ENCODE measurements at places on chromosomes 3 and 15. TPM values are rescaled to one million over a fixed set of nuclear protein-coding genes. Genes with fewer than 3 reads are reported as not detected.
A peak's percentile ranks its signal among the peaks of the same experiment; 100 is the strongest.

DNA sequence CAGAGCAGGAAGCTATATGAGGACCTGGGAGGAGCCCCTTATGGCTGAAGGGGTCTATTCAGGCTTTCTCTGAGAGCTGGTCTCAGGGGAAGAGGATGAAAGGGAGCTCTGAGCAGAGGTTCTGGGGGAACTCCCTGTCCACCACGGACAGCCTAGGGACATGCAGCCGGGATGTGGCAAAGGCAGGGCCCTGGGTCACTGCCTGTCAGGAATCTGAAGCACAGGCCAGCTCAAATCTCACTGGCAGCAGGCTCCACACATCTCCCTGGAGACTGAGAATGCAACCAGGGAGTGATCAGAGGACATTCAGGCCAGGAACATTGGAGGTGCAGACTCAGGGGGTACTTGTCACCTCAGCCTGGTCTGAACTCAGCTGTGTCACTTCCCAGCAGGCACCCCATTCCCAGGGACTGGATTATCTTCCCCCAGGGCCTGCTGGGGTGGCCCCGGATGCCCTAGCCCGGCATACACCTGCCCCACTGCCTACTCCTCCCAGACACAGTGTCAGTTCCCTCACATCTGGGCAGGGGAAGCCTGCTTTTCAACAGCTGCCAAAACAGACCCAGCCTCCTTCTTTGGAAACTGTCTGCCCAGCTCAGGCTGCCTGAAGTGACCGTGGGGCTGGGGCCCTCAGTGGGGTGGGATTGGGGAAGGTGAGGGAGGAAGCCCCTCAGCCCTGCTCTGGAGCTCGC, 18.3 kb upstream of the SEMA3F start:
- H3K36me3 ChIP-seq, result no peaks in the 10 kb centered on the region
- no peaks in the 10 kb centered on the region for H3K27me3 ChIP-seq
- H3K4me1 ChIP-seq, result peaks cover 11% of the 10 kb centered on the region
- no peak overlapping the region for H3K4me3 ChIP-seq
- no peak for DNase-seq
- H3K27ac ChIP-seq, result no peak overlapping the region

DNA sequence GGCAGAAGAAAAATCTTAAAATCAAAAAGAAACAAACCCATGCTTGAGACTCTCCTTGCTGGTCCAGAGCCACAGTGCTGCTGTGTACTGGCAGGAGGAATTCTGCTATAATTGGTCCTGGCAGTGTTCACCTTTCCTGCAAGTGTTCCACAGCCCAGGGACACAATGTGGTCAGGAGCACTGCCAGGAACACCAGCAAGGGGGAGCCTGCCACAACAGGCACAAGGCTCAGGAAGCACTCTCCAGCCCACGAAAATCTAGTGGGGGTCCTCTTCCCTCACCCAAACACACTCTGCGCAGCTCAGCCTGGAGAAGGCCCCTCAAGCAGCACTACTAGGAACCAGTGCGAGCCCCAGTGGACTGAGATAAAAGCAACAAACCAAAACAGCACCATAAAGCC, 92.9 kb downstream of the UBE3A start:
- H3K36me3 ChIP-seq, result peaks cover 35% of the 10 kb centered on the region
- no peaks in the 10 kb centered on the region for H3K27me3 ChIP-seq
- DNase-seq, result no peak

DNA sequence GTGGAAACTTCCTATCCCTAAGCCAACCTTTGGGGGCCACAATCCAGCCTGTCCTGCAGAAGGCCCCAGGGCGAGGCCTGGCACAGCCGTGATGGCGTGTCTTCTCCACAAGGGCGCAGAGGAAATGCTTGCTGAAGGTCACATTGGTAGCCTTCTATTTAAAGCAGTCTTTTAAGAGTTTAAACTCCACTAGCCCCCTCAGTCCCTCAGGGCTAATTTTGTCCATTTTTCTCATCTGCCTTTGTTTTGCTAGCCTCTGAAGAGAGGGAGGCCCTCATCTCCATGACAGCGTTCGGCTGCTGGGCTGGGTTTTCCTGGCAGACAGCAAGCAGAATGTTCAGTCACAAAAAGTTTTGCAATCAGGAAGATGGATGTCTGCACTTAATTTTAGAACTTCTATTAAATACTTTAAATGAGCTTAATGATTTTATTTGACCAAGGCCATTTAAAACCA, 40.8 kb downstream of the RARB start:
- peaks cover 28% of the 10 kb centered on the region for H3K4me1 ChIP-seq
- no peaks in the 10 kb centered on the region for H3K36me3 ChIP-seq
- no peak overlapping the region for H3K4me3 ChIP-seq
- H3K27me3 ChIP-seq, result no peaks in the 10 kb centered on the region
- DNase-seq, result peak; percentile 75

DNA sequence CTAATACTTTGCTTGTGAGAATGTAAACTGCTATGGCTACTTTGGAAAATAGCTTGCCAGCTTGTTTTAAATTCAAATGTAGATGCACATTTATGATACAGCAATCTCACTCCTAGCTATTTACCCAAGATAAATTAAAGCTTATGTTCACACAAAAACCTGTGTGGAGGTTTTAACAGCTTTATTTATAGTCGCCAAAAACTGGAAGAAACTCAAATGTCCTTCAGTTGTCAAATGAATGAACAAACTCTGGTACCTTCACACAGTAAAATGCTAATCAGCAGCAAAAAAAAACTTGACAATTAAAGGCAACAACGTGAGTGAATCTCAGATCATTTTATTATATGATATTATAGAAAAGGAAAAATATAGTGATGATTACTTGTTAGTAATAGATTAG, 248.6 kb upstream of the NECTIN3 start:
- DNase-seq, result no peak
- H3K4me3 ChIP-seq, result no peak overlapping the region
- no peaks in the 10 kb centered on the region for H3K36me3 ChIP-seq
- no peaks in the 10 kb centered on the region for H3K4me1 ChIP-seq
- no peaks in the 10 kb centered on the region for H3K27me3 ChIP-seq

DNA sequence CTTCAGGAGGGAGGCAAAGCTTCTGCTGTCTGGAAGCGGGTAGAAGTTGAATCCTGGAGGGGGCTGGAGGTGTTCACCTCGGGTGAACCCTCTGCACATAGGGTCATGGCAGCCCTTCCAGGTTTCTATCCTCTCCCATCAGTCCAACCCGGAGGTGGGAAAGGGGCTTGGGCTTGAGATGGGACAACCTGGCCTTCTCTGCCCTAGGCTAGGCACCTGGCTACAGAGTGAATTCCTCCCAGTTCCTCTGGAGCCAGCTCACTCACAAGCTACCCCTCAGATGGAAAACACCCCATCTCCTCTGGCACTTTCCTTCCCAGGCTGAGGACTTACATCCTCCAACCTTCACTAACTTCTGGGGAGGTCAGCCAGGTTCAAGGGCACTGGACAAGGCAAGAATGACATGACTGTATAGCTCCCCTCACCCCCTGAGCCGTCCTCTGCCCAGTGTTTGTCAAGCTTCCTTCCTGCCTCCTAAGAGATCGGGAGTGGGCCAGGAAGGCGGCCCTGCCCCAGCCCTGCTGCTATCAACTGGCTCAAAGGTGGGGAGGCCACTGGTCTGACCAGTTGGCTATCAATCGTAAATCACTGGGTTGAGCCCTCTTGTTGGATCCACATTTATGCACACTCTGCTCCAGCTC, 45.8 kb downstream of the KLF15 start:
- no peaks in the 10 kb centered on the region for H3K36me3 ChIP-seq
- no peak overlapping the region for H3K4me3 ChIP-seq
- H3K27me3 ChIP-seq, result no peaks in the 10 kb centered on the region

GRCh38 chr3:193841581-193841980, 248.6 kb downstream of the OPA1 start:
- H3K4me1 ChIP-seq, result no peaks in the 10 kb centered on the region
- H3K36me3 ChIP-seq, result no peaks in the 10 kb centered on the region
- H3K27me3 ChIP-seq, result no peaks in the 10 kb centered on the region
- no peak for DNase-seq

GRCh38 chr15:70348226-70348543, 250.5 kb upstream of the TLE3 start:
- H3K4me3 ChIP-seq, result no peak overlapping the region
- no peaks in the 10 kb centered on the region for H3K36me3 ChIP-seq
- H3K27ac ChIP-seq, result no peak overlapping the region
- DNase-seq, result no peak
- H3K27me3 ChIP-seq, result no peaks in the 10 kb centered on the region
- peaks cover 6% of the 10 kb centered on the region for H3K4me1 ChIP-seq

DNA sequence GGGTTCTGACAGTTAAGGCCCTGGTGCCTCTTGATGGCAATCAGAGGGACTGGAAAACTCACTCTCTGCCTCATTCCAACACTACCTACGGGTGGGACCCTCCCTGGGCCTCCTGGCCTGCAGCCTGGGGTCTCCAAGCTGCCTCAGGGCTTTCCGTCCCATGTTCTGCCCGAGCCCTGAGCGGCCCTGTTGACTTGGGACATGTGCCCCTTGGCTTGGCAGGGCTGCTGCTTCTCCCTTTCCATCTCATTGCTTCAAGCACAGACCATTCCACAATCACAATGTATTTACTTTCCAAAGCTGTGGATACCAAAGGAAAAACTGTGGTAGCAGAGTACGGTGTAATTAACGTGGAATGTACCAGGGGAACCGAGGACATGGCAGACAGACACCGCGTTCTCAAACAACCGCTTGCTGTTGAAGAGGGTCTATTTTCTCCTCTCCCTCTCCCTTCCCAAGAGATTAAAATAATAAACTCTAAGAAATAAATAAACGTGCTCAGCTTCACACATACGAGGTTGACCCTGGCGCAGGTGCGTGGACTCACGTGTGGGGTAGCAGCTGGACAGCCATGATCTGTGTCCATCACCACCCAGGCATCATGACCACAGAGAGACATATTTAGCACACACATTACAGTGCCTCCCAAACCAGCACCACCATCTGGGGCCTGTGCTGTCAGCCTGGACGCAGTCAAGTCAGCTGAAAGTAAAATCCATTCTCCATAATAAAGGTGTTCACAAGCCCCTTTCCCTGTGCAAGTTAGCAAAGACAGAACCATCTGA, 172.0 kb downstream of the XXYLT1 start:
- H3K4me3 ChIP-seq, result no peak overlapping the region
- H3K36me3 ChIP-seq, result no peaks in the 10 kb centered on the region
- H3K27me3 ChIP-seq, result no peaks in the 10 kb centered on the region
- peaks cover 6% of the 10 kb centered on the region for H3K4me1 ChIP-seq
- H3K27ac ChIP-seq, result no peak overlapping the region

- H3K36me3 ChIP-seq, result no peaks in the 10 kb centered on the region
- H3K27ac ChIP-seq, result no peak overlapping the region
- DNase-seq, result no peak
- no peaks in the 10 kb centered on the region for H3K27me3 ChIP-seq
- no peak overlapping the region for H3K4me3 ChIP-seq
- no peaks in the 10 kb centered on the region for H3K4me1 ChIP-seq
These were observed 1245.6 kb downstream of the OTOL1 start for GRCh38 chr3:162742159-162742717.

GRCh38 chr15:62976301-62976881, 66.2 kb upstream of the TPM1 start:
- no peak for DNase-seq
- H3K36me3 ChIP-seq, result no peaks in the 10 kb centered on the region
- H3K4me1 ChIP-seq, result no peaks in the 10 kb centered on the region
- no peak overlapping the region for H3K27ac ChIP-seq
- no peak overlapping the region for H3K4me3 ChIP-seq
- no peaks in the 10 kb centered on the region for H3K27me3 ChIP-seq

DNA sequence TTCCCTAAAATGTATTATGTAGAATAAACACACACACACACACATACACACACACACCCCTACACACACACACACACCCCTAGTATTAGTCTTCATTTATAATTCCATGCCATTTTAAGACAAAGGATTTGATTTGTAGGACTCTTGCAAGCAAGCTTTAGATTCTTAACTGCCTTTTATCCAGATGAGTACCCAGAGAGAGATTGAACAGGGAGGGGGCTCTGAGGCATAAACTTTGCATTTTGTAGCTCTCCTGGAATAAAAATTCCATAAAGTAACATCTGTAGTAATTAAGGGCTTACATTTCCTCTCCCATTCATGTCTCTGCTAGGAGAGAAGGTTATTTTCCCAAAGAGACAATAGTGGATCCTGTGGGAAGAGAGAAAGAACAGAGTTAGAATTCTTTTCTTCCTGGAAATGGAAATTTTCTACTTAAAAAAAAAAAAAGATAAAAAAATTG, 479.4 kb downstream of the RBMS3 start:
- peak overlapping the region; percentile 71 for H3K27ac ChIP-seq

GRCh38 chr3:98843266-98843959, 58.1 kb downstream of the DCBLD2 start:
- no peak overlapping the region for H3K4me3 ChIP-seq
- H3K36me3 ChIP-seq, result no peaks in the 10 kb centered on the region
- H3K4me1 ChIP-seq, result no peaks in the 10 kb centered on the region
- DNase-seq, result no peak
- H3K27ac ChIP-seq, result no peak overlapping the region

DNA sequence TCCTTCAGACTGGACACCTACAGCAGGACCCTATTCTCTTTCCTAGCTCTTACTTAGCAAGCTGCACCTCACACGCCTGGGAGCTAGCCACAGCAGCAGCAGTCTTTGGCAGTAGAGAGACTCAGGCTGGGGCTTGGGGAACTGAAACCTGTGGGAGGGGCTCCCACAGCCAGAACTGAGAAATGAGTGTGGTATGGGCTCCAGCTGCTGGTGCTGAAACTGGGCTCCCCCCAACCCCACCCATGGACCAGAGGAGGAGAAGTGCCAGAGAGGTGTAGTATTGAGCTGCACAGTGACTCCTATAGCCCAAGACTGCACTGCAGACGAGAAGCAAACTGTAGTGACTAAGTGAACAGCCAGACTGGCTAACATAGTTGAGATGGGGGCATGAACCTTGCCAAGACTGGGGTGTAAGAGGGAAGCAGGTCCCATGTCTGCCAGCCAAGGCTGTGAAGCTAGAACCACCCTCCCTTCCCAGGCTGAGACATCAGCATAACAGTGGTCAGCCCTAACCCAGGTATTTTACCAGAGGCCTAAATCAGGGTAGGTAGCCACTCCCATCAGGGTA, 62.5 kb downstream of the MYO5A start:
- DNase-seq, result no peak
- H3K27me3 ChIP-seq, result no peaks in the 10 kb centered on the region
- no peaks in the 10 kb centered on the region for H3K36me3 ChIP-seq
- H3K4me1 ChIP-seq, result peaks cover 12% of the 10 kb centered on the region
- no peak overlapping the region for H3K4me3 ChIP-seq

GRCh38 chr15:70712271-70712670, 51.1 kb downstream of the UACA start:
- H3K4me1 ChIP-seq, result peaks cover 12% of the 10 kb centered on the region
- no peaks in the 10 kb centered on the region for H3K36me3 ChIP-seq
- no peaks in the 10 kb centered on the region for H3K27me3 ChIP-seq
- H3K27ac ChIP-seq, result peak overlapping the region; percentile 53
- H3K4me3 ChIP-seq, result no peak overlapping the region

- H3K36me3 ChIP-seq, result no peaks in the 10 kb centered on the region
- no peak overlapping the region for H3K4me3 ChIP-seq
- H3K27ac ChIP-seq, result no peak overlapping the region
- DNase-seq, result no peak
- no peaks in the 10 kb centered on the region for H3K27me3 ChIP-seq
- H3K4me1 ChIP-seq, result no peaks in the 10 kb centered on the region
These were observed 26.9 kb upstream of the ZBBX start for GRCh38 chr3:167406876-167407492.

GRCh38 chr3:117399311-117400078, 689.9 kb downstream of the TUSC7 start:
- H3K4me1 ChIP-seq, result no peaks in the 10 kb centered on the region
- no peak for DNase-seq
- H3K4me3 ChIP-seq, result no peak overlapping the region

TNFAIP8L3 gene
- total RNA-seq, result 7.0 TPM

CCNL1 gene
- 214 TPM for total RNA-seq

TMEM41A gene
- 14.8 TPM for total RNA-seq

GOLGA8K gene
- total RNA-seq, result not detected

CHRNA7 gene
- total RNA-seq, result 1.8 TPM

DNAH1 gene
- 16.2 TPM for total RNA-seq

ATP8B4 gene
- 2.2 TPM for total RNA-seq

RASSF1 gene
- 47.4 TPM for total RNA-seq

SLC15A2 gene
- total RNA-seq, result 25.1 TPM

CLDN18 gene
- total RNA-seq, result 472 TPM
